ENCODE measurements at places on chromosomes 11 and 22.

GRCh38 chr22:25548866-25549464, 15.5 kb upstream of the GRK3 start:
- DNase-seq, result no peak

- no peak for DNase-seq
Observed at GRCh38 chr22:20015971-20016733, 471 bp downstream of the ARVCF start.

- peak; percentile 21 for DNase-seq
Observed at GRCh38 chr11:71477641-71478527, 24.9 kb downstream of the NADSYN1 start.

DNA sequence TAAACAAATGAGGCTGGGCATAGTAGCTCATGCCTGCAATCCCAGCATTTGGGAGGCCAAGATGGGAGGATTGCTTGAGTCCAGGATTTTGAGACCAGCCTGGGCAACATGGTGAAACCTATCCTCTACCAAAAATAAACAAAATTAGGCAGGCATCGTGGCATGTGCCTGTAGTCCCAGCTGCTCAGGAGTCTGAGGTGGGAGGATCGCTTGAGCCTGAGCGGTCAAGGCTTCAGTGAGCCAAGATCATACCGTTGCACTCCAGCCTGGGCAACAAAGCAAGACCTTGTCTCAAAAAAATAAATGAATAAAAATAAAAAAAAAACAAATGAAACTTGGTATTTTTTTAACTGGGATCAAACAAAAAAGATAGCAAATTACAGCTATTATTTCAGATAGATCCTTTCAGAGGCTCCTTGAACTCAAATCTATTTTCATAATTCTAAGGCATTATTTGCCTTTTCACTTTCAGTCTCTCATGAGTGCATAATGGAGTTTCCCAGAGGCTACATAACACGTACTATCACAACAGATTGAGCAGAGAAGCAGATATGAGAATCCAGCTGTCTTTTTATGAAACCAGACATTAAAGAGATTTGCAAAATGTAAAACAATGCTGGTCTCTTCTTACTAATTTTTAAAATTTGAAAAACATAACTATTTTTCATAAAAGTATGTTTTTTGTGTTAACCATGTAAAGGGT, 23.1 kb downstream of the DDIAS start:
- DNase-seq, result no peak

DNA sequence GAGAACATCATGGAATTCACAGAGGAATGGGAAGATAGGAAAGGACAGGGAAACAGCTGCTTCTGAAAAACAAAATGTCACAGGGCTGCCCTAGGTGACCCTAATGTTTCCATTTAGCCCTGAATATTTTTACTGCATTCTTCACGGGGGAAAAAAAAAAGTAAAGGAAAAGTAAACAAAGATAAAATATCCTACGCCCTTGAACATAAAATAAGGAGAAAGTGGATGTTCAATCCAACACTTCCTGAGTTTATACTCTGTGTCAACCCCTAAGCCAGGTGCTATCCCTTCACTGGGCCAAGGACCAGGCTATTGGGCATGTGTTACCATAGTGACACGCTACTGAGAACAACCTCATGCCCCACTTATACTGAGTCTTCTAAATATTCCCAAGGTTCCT, 84.7 kb downstream of the FAM76B start:
- DNase-seq, result no peak

DNA sequence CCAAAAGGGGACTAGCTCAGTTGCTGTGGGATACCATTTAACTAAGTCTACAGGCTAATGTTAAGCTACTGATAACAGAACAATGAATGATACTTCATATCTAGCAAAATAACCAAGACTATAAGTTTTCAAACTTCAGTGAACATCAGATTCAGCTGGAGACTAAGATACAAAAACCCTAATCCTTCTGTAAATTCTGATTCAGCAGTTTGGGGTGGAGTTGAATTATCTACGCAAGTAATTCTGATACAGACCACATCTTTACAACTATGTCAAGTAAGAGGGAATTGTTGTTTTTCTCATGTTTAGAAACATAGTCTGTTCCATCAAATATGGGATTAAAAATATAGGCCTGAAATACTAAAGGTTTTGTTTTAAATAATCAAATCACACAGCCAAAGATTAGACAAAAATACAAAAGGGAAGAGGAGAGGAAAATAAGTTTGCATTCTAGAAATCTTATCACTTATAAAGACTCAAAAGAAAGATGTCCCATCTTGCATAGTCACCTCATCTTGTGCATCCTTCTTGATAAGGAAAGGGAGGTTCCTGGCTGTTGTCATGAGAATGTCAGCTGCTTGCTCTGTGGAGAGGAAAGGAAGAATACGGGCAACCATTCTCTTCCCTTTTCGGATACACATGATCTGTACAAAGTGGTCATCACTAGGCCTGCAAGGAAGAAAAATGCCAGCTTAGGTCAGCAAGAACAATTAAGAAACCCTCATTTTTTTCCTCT, 21.4 kb downstream of the PATL1 start:
- no peak for DNase-seq

GRCh38 chr22:20114506-20115475, 1.1 kb upstream of the RANBP1 start:
- no peak for DNase-seq

DNA sequence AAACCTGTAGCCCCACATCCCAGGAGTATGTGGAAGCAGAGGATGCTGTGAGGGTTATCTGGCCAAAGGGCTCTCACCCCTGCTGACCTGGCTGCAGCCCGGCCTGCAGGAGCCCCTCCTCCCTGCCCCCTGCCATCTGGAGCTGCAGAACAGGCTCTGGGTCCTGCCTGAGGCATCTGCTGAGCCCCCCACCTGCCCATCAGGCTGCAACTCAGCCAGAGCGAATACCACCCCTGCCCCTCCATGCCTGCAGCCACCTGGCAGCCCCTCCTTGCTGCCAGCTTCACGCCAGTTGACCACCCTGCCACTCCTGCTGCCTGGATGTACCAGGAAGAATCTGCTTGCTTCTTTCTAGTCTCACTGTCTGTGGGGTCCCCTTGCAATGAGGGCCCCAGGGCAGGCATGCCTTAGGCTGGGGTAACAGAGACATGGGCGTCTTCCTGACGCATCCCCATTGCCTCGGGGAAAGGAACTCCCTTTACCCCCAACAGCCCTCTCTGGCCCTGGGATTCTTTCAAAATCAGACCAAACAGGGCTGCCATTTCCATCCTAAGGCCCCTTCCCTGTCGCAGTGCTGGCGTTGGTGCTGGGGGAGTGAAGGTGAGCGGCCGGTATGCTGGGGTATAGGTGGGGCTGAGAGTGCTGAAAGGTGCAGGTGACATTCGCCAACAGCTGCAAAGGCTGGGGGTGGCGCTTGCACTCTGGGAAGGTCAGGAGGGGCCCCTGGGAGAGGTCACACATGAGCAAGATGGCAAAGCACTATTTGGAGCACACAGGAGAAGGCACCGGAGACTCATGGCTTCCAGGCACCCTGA, 1334.6 kb downstream of the TBC1D22A start:
- no peak for DNase-seq

Measured in neuronal stem cell (in vitro differentiated cells).